ENCODE measurements at places on chromosomes 4 and X. TPM values are rescaled to one million over a fixed set of nuclear protein-coding genes. Genes with fewer than 3 reads are reported as not detected.

DNA sequence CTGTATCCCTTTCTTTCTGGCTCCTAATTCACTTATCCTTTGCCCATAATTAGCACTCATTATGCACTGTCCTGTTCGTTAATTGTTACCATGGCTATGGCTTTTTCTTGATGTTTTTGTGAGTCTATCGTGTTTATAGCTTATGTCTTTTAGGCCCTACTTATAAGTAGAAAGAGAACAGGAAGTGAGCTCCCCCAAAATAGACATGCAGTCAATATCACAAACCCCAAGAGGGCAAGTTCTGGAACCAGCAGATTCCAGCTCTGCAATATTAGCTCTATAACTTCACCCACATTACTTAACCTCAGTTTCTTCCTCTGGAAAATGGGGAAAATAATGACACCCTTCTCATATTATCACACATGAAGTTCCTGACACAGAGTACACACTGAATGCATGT is 7.4 kb upstream of the HS3ST1 start:
- no peak overlapping the region for H3K27ac ChIP-seq
- no peaks in the 10 kb centered on the region for H3K4me1 ChIP-seq
- no peak overlapping the region for H3K4me3 ChIP-seq
- H3K27me3 ChIP-seq, result no peaks in the 10 kb centered on the region
- DNase-seq, result no peak

- DNase-seq, result no peak
- no peak overlapping the region for H3K4me3 ChIP-seq
- H3K36me3 ChIP-seq, result no peaks in the 10 kb centered on the region
- no peak overlapping the region for H3K27ac ChIP-seq
- no peaks in the 10 kb centered on the region for H3K4me1 ChIP-seq
- no peaks in the 10 kb centered on the region for H3K27me3 ChIP-seq
Measured at GRCh38 chr4:167775375-167775774, 317.0 kb upstream of the ANXA10 start.

- DNase-seq, result no peak
- H3K36me3 ChIP-seq, result no peaks in the 10 kb centered on the region
- H3K4me3 ChIP-seq, result no peak overlapping the region
- H3K27me3 ChIP-seq, result no peaks in the 10 kb centered on the region
- H3K4me1 ChIP-seq, result no peaks in the 10 kb centered on the region
Measured at GRCh38 chr4:186169945-186170802, 21.2 kb upstream of the CYP4V2 start.

DNA sequence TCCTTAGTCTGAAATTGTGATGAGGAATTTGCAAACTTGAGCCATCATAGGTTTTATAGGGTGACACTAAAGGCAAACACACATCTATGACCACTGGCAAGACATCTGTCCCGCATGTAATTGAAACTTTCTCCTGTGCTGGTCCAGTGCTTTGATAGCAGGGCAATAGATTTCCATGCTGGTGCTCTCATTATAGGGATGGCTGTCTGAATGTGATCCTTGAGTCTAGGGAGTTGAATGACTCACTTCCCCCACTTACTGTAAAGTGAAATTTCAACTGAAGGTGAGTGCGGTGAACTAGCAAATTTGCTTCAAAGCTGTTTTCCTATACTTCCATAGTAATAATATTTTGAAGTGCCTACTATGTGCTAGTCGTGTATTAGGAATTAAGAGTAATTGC is 1630.0 kb downstream of the STIM2 start:
- H3K4me3 ChIP-seq, result no peak overlapping the region
- H3K27me3 ChIP-seq, result no peaks in the 10 kb centered on the region
- no peaks in the 10 kb centered on the region for H3K36me3 ChIP-seq
- H3K27ac ChIP-seq, result no peak overlapping the region
- no peaks in the 10 kb centered on the region for H3K4me1 ChIP-seq

The EDA gene
- total RNA-seq, result not detected

Measured in GM23248 (cell line).